ENCODE measurements at places on chromosomes 1 and 21.

- DNase-seq, result no peak
Measured at GRCh38 chr1:202090994-202091393, 31.7 kb upstream of the GPR37L1 start.

GRCh38 chr21:42531771-42532170 lies 18.1 kb downstream of the SLC37A1 start:
- DNase-seq, result no peak

DNA sequence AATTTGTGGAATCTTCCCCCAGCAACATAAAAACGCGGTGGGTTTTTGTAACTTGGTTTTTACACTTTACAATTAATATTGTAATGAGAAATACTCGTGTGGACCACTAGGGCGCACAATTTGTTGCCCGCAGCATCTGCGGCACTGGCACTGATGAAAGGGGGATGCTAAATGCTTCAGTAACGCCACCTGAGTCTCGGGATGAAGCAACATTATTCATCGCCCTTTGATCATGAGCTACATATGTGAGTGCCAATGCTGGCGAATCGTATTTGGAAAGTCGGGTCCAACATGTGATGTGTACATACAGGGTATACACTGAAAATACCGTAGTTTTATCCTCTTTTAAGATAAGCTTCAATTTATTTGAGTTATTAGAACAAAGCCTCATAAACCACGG lies 34.2 kb upstream of the COX20 start:
- peak; percentile 65 for DNase-seq

DNA sequence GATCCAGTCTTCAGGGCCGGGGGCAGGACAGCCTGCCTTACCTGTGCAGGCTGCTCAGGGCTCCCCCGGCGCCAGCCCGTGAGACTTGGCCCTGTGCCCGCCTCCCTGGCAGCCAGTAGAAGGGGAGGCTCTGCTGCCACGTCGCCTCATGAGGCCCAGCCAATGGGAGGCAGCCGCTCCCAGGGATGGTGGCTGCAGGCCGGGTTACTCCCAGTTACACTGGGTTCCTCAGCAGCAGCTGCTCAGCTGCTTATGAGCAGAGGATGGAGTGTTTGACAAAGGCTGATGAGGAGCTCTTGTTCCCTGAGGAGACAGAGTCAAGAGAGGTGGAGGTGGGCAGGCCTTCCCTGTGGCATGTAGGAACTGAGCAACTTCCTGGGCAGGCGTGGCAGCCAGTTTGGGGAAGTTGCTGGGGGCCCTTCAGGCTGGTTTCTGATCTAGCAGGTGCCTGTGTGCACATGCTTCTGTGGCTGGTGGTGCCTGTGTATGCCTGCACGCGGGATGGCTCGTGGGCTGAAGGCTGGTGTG lies 5.5 kb downstream of the MFSD2A start:
- peak; percentile 55 for DNase-seq

DNA sequence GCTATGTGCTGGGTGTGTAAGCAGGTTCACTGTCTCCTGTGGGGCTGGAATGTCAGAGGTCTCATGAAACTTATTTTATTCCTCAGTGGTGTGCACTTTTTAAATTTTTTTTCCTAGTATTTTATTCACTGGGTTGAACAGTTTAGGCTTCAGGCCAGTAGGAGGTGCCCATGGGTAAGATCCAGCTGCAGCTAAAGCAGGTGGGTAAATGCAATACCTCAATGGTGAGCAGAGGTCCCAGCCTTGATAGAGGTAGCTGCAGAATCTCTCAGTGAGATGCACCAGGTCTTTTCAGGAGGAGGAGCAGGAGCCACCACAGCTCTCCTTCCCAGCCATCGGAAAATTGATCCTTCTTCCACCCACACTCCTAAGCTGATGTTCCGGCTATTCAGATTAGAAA lies 12.6 kb upstream of the OR6N2 start:
- no peak for DNase-seq

DNA sequence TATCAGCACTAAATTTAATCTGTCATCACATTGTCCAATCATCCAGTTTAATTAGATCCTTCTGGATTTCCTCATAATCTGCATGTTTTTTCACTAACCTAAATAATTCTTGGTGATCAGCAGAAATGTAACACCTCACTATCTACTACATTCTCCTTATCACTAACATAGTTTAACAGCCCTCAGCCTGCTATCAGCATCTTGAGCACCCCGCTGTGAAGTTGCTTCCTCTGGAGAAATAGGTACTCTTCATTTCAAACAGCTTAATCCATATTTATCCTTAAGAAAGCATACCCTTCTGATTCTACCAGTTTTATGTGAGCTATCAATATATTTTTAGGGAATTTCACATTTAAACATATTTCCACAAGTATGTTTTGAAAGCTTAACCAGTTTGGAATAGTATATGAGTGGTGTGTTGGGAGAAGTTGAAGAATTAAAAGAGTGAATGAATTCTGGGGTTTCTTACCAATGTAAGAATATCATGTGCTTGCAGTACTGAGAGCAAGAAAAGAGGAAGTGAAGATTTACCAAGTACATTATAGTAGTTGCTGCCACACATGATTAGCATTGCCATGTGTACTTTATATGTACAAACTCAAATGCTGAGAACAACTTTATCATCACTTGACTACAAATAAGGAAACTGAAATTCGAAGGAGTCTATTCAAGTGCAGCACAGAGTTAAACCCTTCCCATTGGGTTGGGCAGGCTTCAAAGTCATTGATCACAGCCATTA lies 771.1 kb upstream of the ADGRL4 start:
- DNase-seq, result no peak

DNA sequence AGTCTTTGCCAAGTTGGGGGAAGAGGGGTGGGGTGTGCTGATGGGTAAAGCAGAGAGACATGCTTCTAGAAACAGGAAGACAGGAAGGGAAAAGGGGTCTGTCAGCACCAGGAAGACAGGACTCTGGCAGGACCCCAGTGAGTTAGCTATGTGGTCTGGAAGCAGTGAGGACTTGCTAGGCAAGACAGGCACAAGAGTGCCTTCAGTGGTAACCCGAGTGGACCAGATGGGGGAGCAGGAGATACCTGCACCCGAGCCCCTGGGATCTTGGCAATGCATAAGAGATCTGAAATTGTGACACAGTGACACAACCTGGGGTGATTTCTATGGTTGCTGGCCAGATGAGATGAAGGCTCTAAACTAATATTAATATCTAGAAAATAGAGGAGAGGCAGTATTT lies 7.0 kb downstream of the TLR5 start:
- no peak for DNase-seq

- no peak for DNase-seq
Measured at GRCh38 chr21:15141261-15141970, 76.6 kb upstream of the NRIP1 start.

GRCh38 chr1:913491-914130 lies 10.1 kb upstream of the SAMD11 start:
- no peak for DNase-seq

GRCh38 chr1:164511001-164511705 lies 47.8 kb upstream of the PBX1 start:
- DNase-seq, result no peak

DNA sequence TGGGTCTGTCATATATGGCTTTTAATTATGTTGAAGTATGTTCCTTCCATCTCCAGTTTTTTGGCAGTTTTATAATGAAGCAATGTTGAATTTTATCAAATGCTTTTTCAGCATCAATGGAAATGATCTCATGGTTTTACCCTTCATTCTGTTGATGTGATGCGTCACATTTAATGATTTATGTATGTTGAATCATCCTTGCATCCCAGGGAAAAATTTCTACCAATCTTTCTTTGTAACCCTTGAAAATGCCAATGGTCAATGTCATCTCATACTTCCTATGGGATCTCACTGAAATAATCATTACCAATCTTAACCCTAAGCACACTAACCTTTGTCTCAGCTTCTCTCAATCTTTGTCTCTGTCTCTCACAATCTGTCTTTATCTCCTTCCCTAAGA lies 1004.0 kb downstream of the KCNT2 start:
- no peak for DNase-seq

GRCh38 chr1:180954005-180954800 lies 41.5 kb downstream of the KIAA1614 start:
- DNase-seq, result peak; percentile 39

GRCh38 chr1:86461482-86461881 lies 7.2 kb upstream of the CLCA1 start:
- DNase-seq, result no peak

DNA sequence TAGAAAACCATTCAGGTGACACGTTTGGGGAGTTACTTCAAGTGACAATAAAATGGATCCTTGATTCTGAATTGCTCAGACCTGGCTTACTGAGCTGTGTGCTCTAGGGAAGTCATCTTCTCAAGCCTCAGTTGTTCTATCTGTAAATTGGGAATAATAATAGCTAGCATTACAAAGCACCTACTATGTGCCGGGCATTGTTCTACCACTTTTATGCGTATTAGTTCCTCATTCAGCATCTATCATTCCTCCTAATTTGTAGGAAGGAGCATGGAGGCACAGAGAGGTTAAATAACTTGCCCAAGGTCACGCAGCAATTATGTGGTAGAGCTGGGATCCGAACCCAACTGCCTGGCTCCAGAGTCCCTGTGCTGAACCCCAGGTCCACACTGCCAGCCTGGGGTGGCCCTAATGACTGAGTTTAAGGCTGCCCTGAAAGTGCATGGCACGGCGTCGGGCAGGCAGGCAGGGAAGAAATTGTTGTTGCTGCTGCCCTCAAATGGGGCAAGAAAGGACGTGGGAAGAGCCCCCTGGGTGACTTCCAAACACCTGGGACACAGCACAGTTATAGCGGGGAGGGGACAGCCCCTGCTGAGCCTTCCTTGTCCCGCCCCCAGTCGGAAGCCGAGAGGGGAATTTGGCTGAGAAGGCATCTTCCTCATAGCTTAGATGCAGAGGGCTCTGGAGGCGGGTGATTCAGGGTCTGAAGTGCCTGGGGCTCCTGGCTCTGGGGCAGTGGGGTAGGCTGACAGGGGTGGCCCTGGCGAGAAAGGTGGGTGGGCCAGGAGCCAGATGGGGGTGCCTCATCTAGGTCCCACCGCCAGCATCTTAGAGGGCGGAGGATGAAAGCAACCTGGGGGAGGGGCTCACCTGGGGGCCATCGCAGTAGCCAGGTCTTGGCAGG lies 86.5 kb upstream of the IFFO2 start:
- DNase-seq, result peak; percentile 16

DNA sequence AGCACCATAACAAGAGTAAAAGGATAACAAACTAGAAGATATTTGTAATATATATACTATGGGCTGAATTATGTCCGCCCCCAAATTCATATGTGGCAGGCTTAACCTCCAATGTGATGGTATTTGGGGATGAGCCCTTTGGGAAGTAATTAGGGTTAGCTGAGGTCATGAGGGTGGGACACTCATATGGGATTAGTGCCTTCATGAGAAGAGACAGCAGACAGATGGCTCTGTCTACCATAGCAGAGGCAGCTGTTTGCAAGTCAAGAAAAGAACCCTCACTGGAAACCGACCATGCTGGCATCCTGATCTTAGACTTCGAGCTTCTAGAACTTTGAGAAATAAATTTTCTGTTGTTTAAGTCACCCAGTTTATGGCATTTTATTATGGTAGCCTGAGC lies 303.6 kb downstream of the LMO4 start:
- no peak for DNase-seq

- DNase-seq, result no peak
Measured at GRCh38 chr1:245604979-245605378, 450.2 kb downstream of the KIF26B start.

- DNase-seq, result no peak
Measured at GRCh38 chr1:40710581-40711315, 19.2 kb downstream of the NFYC start.

- DNase-seq, result no peak
Measured at GRCh38 chr1:217260676-217261075, 370.2 kb downstream of the GPATCH2 start.

- DNase-seq, result no peak
Measured at GRCh38 chr1:48596046-48596445, 124.0 kb upstream of the SPATA6 start.

DNA sequence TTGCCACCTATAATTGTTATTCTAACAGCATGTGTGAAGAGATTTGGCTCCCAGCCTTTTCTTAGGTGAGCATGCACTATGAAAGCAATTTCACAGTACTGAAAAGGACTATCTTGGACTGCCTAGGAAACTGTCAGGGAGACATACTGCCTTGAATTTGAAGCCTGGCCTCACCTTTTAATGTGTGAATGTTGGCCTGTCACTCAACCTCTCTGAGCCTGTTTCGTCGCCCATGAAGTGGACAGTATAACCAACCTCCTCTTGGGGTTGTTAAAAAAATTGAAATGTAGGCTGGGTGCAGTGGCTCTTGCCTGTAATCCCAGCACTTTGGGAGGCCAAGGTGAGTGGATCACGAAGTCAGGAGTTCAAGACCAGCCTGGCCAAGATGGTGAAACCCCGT lies 20.4 kb upstream of the POU2F1 start:
- no peak for DNase-seq

DNA sequence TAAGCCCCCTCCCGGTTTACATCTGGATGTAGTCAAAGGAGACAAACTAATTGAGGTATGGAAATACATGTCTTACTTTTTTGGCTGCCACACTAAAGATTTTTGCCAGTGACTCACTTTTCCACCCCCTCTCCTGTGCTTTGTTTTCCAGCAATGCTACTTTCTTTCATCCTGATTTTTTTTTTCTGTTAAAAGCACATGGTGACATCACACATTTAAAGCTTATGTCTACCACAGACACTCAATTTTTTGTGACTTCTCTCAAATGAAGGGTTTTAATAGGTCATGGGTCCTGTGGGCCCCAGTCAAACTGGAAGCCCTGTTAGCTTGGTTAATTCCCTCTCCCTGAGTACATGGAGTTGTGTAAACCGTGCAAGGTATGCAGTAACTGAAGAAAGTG lies 2.2 kb downstream of the PPP1R8 start:
- no peak for DNase-seq

GRCh38 chr21:28310171-28310685 lies 682.4 kb downstream of the LTN1 start:
- DNase-seq, result no peak

GRCh38 chr1:202031796-202032195 lies 21.4 kb downstream of the ELF3 start:
- DNase-seq, result no peak

GRCh38 chr1:228403231-228403631 lies 3.4 kb downstream of the TRIM11 start:
- no peak for DNase-seq

- DNase-seq, result no peak
Measured at GRCh38 chr1:92186081-92186480, 31.6 kb upstream of the C1orf146 start.

- no peak for DNase-seq
Measured at GRCh38 chr1:193448682-193449461, 262.5 kb upstream of the B3GALT2 start.

- DNase-seq, result no peak
Measured at GRCh38 chr1:35324486-35324885, 56.0 kb downstream of the ZMYM4 start.

DNA sequence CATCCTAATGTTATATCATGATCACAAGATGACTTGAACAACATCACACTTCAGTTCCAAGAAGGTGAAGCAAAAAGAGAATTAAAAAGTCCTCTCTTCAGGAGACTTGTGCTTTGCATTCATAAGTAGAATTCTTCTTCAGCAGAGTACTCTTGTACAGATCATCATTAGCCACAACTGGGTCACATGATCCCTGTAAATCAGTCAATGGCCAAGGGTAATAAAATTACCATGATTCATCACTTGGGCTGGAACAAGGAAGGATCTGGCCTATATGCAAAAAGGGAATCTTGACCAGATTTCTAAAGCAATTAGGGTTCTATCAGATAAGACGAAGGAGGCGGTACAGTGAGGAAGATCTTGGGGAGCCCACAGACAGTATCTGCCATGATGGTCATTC lies 458.0 kb upstream of the DEPDC1 start:
- DNase-seq, result no peak
